IgD-negative memory B cell (primary cell): ENCODE measurements at places on chromosomes 5 and 9. TPM values are rescaled to one million over a fixed set of nuclear protein-coding genes. Genes with fewer than 3 reads are reported as not detected.

Gene CTXN3
- polyA plus RNA-seq, result not detected

Gene ERAP2
- 87.4 TPM for polyA plus RNA-seq

Gene SLC6A7
- not detected for polyA plus RNA-seq

Gene NDUFS4
- 77.0 TPM for polyA plus RNA-seq

Gene CSNK1A1
- 124 TPM for polyA plus RNA-seq

Gene PCDHB15
- not detected for polyA plus RNA-seq

Gene ZNF883
- 1.2 TPM for polyA plus RNA-seq

Gene PRLR
- not detected for polyA plus RNA-seq
